ENCODE measurements at places on chromosomes 7 and 10. TPM values are rescaled to one million over a fixed set of nuclear protein-coding genes. Genes with fewer than 3 reads are reported as not detected.

MRC1 gene
- total RNA-seq, result 0.17 TPM

DPP6 gene
- 0.05 TPM for total RNA-seq

NEURL1 gene
- total RNA-seq, result 0.05 TPM

SH2B2 gene
- total RNA-seq, result 15.0 TPM

GRCh38 chr7:41503438-41503837 lies 199.5 kb downstream of the INHBA start:
- DNase-seq, result no peak

- no peak for DNase-seq
These were observed 386.9 kb downstream of the HTR7 start for GRCh38 chr10:90470966-90471365.
